ENCODE measurements at places on chromosomes 11 and 22.

GRCh38 chr11:106624377-106624776, 393.9 kb downstream of the GUCY1A2 start:
- DNase-seq, result no peak

- no peak for DNase-seq
These were observed 117.3 kb upstream of the CTSC start for GRCh38 chr11:88454881-88455280.

DNA sequence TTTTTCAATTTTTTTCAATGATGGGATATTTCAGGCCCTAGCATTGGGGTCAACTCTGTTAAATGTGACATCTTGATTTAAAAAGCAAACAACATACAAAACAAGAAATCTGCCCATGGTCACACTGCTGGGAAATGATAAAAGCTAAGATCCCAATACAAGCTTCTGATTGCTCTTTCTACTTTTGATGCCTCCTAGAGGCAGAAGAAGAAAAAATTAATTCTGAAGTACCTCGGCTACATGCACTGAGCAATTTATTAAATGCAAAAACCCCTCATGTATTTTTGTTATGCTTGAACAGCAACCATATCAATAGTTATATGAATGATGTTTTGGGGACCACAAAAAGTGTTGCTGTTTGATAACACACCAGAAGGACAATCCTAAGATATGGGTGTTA, 342.1 kb upstream of the NARS2 start:
- DNase-seq, result no peak

- DNase-seq, result peak; percentile 79
These were observed 2.0 kb upstream of the NARS2 start for GRCh38 chr11:78576549-78577097.

DNA sequence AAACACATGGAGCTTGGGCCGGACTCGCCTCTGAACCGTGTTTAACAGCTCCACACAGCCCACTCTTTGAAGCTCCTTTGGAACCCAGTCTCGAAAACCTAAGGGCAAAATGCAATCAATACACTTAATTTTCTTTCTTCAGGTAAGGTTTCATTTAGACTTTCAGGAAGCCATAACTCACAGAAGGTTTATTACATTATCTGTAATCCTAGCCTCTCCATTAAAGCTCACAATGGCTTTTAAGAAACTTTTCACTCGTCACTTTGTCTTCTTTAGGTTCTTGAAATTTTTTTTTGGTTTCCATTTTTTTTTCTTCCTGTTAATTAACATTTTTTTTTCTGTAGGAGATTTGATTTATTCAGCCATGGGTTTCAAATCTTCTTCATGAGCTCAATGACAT, 91.3 kb downstream of the ARL14EP start:
- DNase-seq, result no peak

DNA sequence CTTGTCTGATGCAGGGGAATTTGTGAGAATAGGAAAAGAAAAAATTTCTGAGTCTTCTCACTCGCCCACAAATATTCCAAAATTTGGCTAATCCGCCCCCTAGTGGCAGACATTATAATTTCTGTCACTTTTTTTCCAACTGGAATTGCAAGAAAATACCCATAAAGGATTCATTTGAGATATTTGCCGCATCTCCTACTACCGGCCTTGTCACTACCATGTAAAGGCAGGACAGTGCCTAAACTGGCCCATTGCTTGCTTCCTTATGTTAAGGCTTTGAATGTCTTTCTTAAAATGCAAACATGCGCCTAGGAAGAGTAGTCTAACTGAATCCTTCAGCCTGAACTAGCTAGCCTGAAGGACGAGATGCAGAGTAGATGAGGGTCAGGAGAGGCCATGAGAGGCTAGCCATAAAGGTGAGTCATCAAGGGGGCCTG, 9.3 kb upstream of the CEP295 start:
- peak; percentile 31 for DNase-seq

DNA sequence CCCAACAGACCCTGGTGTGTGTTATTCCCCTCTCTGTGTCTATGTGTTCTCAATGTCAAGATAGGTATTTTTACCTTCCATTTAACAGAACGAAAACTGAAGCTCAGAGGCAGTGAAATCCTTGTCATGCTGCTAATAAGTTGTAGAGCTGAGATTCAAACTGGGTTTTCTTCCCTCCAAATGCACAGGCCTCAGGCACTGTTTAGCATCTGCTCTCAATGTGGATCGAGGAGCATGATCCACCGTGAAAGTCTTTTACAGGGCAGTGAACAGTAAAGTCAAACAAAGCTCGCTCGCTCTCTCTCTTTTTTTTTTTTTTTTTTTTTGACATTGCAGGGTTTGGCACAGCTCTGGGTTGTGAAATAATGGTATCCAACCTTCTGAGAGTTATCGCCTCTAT, 401.0 kb upstream of the SYN3 start:
- no peak for DNase-seq

- no peak for DNase-seq
These were observed 76.6 kb upstream of the AKIP1 start for GRCh38 chr11:8834379-8834778.

GRCh38 chr11:129236850-129237249, 44.7 kb upstream of the ARHGAP32 start:
- DNase-seq, result no peak

- DNase-seq, result peak; percentile 86
These were observed 437 bp downstream of the SLC43A3 start for GRCh38 chr11:57426439-57426928.

- no peak for DNase-seq
These were observed 6.7 kb downstream of the CAPN5 start for GRCh38 chr11:77073328-77074001.

- no peak for DNase-seq
These were observed 9.6 kb upstream of the PANX2 start for GRCh38 chr22:50160947-50161346.
